T-helper 2 cell (primary cell): ENCODE measurements at places on chromosomes 1 and 21.

GRCh38 chr1:34131396-34132160, 33.5 kb downstream of the CSMD2 start:
- DNase-seq, result no peak

DNA sequence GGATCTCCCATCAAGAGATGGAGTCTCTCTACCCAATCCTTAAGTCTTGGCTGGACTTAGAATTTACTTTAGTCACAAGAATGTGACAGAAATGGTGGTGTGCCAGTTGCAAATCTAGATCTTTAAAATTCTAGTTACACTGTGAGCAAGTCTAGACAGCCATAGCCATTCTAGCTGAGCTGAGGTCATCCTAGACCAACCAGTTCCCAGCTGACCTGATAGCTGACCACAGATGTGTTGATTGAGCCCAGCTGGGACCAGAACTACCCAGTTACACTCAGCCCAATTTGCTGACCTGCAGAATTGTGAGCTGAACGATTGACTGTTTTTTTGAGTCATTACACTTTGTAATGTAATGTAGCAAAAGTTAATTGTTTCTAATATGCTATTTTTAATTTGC, 251.8 kb downstream of the ADGRL2 start:
- no peak for DNase-seq

DNA sequence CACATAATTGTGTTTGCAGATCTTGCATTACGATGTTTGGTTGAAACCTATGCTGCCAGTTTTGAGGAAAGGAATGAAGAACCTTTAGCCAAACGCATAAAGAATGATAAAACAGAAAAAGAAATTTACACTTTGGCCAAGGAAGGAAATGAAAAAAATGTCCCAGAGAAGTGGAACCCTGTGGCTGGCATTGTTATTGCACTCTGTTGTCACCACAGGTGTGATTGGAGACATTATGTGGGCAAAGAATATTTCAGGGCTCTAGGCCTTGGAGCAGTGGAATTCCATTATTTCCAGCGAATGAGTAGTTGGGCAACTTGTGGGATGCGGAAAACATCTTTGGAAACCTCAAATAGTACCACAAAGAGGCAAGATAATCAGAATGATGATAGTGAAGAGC, 14.9 kb downstream of the TRMT13 start:
- no peak for DNase-seq

DNA sequence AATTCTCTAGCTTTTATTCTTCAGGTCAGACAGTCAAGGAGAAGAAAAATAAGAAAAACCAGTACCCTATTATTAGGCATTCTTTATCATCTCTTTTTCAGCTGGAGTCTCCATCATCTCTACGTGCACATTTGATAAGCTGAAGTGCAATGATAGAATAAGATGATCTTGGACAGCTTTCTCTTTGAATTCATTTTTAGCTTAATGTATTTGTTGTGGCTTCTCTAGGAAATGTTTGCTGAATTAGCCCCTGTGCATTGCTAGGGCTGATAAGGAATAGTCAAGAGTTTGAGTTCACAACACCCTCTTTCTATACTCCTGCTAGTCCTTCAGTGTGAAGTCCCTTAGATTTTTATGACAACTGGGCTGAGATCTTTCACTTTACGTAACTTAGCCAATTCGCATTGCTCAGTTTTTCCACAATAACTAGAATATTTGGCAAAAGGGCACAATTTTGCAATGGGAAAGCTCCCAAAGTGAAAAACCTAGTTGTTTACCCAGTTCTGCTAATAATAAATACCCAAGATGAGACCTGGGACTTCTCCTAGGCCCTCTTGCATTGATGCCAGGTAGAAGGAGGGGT, 7.0 kb upstream of the KCNJ15 start:
- no peak for DNase-seq

DNA sequence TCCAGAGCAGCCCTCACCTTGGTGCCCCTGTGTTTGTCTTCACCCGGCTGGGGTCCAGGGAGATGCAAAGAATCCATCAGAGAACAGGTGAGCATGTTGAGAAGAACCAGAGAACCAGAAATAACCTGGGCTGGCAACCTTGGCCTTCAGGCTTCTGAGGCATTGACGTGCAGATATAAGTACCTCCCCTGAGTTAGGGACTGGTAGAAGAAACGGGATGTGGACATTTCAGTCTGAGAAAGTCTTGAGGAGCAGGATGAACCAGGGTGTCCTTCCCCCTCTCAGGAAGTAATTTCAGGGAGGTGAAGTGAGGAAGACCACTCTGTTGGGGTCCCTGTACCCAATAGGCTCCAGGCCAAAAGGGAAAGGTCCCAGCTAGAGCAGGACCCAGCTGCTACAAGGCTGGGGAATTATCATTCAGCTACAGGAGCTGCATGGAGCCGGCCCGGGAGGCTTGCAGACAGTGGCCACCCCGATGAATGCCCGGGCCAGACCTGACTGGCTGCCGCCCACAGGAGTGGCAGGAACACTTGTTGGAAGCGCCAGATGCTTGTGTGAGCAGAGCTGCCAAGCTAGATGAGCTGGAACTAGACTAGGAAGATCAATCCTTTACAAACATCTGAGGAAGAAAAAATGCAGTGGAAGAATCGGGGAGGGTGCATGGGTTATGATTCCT, 1.7 kb upstream of the AURKAIP1 start:
- no peak for DNase-seq

GRCh38 chr1:231584921-231585320, 41.7 kb upstream of the DISC1 start:
- DNase-seq, result no peak

DNA sequence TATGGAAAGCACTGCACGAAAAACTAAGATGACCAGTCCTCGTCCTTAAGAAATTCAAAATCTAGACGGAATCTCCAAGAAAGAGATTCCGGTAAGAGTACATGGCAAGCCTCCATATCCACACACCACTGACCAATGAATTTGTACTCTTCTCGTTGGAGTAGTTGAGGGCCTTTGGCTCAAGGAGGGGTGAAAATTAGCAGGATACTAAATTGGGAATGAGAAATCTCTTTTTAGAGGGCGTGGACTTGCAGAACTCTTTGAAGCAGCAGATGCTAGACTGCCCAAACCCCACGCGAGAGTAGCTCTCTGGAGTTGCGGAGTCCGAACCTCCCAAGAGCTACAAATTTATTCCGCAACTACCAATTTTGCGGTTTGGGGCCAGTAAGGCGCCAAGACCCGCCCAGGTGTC, 872 bp upstream of the PPP2R5A start:
- DNase-seq, result no peak

DNA sequence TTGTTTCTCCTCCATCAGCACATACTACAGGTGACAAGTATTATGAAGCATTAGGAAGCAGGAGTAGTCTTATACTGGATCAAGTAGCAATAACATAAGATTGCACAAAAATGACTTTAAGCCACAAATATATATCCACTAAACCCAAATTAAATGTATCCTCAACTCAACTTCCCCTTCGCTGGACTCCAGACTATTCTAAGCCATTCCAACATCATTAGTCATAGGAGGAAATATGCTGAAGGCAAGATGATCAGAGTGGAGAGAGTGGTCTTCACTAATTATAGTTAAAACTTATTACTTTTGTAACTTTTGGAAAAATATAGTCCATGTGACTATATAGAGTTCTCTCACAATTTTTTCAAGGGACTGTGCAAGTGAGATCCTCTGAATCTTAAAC, 390.7 kb upstream of the ZP4 start:
- no peak for DNase-seq

DNA sequence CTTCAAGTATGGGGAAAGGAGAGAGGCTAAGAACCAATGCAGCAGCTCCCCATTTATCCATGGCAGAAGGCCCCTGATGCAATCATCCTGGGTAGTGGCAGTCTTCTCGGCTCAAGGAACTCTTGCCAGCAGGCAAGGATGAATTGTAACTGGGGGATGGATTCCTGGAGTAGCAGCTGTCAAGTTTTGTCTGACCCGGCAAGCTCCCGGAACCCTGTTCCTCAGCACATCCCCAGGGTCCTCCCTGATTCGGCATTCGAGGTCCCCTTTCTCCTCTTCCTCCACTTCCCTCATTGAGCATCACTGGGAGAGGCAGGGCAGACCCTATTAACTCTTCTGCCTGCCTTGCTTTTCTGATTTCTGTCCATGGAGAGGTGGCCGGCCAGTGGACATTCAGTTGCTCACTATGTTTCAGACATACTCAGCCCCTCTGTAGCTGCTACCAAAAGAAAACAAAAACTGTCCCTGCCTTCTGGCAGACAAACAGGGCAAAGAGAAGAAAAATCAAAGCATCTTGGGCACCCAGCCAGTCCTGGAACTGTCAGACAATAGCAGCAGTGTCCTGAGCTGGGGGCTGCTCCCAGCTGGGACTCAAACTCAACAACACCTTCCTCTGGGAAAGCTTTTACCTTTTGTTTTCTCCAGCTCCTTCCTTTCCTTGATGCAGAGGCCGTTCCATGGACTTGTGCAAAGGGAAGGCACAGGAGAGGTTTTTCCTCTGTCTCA, 5.6 kb upstream of the PTCH2 start:
- DNase-seq, result no peak

DNA sequence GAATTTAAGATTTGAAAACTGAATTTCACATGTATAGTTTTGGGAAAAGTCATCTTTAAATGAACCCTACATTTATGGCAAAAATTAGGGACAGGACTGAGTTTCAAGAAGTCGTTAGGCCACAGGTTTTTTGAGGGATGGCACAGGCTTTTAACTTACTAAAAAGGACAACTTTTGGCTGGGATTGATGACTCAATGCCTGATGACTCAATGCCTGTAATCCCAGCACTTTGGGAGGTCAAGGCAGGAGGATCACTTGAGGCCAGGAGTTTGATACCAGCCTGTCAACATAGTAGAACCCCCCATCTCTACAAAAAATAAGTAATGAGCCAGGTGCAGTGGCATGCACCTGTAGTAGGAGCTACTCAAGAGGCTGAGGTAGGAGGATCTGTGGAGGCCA, 15.9 kb downstream of the UCK2 start:
- DNase-seq, result no peak

DNA sequence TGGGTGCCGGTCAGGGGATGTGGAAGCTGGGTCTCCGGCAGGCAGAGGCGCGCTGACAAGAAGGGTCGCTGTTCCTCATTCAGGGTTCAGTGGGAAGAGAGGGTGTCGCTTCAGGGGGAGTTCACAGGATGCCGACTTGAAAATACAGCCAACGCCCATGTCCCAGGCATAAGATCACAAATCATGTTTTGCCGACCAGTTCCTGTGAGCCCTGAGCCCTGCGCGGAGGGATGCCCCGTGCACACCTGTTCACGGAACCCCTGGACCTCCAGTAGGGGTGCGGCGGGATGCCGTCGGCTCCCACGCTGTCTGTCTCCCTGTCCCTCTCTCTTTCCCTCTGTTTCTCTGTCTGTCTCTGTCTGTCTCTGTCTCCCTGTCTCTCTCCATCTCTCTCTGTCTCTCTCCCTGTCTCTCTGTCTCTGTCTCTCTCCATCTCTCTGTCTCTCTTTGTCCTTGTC, 26.8 kb downstream of the TP73 start:
- DNase-seq, result no peak

GRCh38 chr1:66383611-66384010, 150.3 kb upstream of the SGIP1 start:
- DNase-seq, result no peak

DNA sequence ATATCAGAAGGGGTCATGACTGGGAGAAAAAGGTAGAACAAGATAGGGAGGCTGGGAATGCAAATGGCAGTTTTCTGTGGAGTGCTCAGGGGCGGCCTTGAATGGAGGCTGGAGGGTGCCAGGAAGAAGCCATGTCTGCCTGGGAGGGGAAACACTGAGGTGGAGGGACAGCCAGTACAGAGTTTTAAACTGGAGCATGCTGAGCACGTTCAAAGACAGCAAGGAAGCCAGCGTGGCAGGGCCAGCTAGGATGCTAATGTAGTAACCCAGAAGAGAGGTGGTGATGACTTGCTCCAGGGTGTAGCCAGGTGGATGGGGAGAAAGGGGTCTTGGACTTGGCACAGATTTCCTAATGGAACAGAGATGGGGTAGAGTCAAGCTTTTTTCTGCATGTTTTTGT, 445.8 kb upstream of the VAMP3 start:
- DNase-seq, result no peak
